Stimulated activated CD4-positive, alpha-beta T cell treated with anti-CD3 and anti-CD28 coated beads, TNF-alpha, amount 100 ng/mL, for 24 hours (primary cell): ENCODE measurements at places on chromosomes 2 and 18.

DNA sequence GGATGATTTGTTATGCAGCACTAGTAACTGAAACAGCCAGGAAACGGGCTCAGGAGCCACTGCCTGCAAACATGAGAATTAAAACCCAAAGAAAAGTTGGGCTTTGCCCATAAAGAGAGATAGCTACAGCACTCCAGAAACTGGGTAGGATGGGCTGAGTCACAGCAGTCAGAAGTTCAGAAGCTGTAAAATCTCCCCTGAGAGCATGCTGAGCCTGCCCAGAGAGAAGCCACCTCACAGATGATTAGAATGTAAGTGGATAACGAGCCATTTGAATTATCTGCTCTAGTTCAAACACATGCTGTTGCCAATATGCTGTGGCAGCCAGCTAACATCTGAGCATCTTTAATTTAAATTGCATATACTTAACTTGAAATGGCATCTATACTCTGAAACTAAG lies 388.1 kb upstream of the ACVR2A start:
- no peak for DNase-seq

DNA sequence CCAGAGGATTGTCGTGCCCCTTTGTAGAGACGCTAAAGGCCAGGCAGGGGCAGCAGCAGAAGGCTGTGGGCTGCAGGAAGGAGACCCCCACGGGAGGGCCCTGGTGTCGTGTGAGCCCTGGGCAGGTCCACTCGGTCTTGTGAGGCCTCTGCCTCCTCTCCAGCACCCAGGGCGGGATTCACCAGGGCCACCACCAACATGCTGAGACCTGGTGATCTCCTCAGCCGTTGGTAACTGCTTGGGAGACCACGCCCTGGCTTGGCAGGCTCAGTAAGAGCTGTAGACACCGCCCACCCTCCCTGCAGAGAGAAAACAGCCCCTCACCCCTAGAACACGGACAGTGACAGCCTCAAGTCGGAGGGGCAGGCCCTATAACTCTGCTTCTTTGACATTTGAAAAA lies 21.1 kb downstream of the MBP start:
- DNase-seq, result no peak

DNA sequence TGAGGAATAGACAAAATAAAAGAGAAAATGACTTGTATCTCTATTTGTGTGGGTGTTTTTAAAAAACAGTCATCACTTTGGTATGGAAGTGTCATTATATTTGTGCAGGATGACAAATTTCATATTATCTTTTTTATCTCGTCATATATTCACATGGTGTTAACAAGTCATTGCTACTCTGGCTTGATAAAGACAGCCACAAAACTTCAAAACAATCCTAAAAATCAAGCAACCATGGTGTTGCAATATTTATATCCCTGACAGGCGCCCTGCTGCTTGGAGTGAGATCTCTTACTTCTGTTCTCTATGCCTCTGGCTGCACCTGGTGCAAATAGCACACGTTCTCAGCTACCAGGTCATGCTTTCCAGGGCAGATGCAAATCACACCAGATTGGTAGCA lies 278.0 kb upstream of the EPHA4 start:
- no peak for DNase-seq

DNA sequence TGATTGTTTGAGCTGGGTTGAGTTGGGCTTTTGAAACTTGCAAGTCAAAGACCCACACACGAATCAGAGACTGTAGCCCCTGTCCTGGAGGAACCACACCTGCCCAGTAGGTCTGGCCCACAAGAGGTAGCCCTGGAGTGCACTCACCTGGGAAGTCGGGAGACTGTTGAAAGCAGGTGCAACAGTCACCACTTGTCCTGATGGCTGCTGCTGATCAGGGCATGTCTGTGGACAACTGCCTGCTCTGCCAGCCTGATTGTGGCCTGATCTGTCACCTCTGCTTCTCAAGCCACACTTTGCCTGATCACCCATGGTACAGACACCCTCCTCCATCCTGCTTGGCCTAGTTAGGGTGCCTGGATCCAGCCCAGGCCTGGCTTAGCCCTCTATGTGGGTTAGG lies 105.0 kb upstream of the HAAO start:
- no peak for DNase-seq

DNA sequence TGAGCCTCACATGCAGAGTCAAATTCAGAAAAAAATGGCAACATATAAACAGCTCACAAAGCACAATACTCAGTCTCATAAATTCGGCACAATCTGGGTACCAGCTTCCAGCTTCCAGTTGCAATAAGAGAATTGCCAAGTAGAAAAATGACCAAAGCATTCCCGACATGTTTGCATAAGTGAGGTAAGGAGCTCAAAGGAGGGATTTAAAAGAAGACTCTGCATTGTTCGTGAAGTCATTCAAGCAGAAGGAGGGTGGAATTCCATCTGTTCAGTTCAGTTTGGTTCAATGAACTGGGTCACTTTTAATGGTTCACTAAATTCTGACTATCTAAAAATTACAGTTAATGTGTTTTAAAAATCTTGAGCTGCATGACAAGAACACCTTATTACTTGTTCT lies 106.7 kb upstream of the KLHL14 start:
- no peak for DNase-seq

DNA sequence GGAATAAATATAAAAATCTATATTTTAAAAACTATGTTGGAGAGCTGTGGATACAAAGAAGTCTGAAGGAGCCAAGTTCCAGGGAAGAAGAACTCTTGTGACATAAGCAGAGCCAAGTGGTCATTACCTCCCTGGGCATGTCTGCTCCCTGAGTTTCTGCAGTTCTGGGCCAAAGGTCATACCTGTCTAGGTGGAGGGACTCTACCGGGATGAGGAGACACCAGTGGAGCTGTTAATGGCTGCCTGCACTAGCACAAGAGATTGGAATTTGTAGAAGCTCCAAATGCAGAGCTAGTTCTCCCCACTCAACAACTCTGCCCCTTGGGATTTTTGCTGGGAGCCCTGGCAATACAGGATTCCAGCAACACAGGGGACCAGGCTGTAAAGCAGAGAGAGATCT lies 89.8 kb downstream of the ARHGAP28 start:
- no peak for DNase-seq

DNA sequence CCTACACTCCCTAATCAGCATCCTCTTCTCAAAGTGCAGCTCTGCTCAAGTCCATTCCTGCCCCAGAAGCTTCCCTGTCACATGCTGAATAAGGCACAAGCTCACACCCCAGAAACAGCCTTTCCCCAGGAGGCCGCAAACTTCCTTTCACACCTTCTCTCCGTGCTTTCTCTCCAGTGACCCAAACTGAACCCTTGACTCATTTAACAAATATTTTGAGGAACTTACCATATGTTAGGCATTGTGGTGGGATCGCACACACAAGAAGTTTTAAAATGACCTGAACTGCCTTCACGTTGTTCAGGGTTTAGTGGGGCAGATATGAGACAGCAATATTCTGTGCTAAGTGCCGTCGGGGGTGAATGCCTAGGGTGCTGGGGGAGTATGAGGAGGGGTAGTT lies 161.3 kb downstream of the INSIG2 start:
- no peak for DNase-seq

GRCh38 chr18:64513401-64513800 lies 364.5 kb upstream of the LINC00305 start:
- no peak for DNase-seq

DNA sequence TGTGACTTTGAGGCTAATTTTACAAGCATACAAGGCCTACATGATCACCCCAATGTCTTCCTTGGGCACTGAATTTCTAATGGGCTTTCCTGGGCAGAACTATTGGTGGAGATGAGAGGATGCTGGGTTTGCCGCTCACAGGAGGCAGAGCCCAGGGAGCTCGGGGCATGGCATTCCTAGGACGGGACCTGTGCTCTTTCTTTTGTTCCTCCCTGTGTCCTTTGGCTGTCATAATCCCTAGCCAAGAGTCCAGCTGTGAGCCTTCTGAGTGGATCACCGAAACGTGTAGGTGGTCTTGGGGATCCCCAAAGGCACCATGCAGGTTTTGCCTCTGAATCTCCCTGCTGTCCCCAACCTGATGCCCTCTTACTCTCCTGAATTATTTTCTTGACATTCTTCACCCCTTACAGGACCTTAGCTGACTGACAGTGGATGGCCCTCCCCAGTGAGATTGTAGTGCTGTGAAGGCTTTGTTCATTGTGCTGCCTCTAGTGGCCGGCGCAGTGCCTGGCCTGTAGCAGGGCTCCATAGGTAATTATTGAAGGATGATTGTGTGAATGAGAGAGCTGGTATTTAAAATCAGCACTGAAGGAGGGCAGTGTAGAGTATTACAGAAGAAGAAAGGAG lies 221.9 kb downstream of the ZNF407 start:
- DNase-seq, result no peak

DNA sequence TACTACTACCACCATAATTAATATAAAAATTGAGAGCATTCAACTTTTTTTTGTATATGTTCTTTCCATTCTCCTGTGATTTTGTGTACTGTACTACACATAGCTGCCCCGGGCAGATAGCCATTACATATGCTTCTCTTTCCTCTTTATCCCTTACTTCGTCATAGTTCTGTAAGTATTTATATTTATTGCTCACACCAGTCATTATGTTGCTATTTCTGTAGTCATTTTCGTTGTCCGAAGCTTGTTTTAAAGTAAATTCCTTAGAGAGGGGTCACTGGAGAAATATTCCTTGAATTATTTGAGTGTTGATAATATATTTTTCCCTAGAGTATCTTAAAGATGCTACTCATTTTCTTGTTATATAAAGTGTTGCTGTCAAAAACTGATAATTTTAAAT lies 144.0 kb downstream of the CLIP4 start:
- no peak for DNase-seq

GRCh38 chr2:209642146-209642820 lies 129.3 kb upstream of the UNC80 start:
- DNase-seq, result no peak

DNA sequence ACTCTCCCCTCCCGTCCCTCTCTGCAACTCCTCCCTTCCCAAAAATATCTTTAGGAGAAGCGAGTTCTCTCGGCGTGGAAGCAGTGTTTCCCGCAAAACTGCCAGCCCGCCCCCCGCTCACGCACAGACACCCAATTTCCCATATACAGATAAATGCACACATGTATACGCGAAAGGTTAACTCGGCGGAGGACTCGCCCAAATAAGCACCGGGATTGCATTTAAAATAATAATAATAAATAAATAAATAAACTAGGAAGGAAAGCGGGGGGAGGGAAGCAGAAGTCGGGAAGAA lies 70.0 kb upstream of the PSMD14 start:
- no peak for DNase-seq

DNA sequence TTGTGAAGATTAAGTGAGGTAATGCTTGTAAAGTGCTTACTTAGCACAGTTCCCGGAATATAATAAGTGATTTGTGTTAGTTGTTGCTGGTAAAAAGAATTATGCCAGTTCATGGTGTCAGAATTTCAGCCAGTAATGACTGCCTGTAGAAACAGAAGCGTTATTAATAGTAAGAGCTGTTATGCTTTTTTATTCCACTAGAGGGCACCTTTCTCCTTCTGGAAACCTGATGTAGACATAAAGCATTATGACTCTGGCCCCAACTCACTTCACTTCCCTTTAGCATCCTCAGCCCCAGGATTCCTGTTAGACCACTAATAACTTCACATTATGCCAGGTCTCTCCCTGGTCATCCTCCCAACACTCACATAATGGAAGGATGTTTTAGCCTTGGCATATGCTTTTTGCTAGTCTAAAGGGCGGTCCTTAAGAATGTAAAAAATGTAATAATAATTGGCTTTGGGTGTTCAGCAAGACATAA lies 34.9 kb downstream of the C18orf54 start:
- DNase-seq, result no peak
